Osteoblast (primary cell): ENCODE measurements at places on chromosomes 1 and 21. TPM values are rescaled to one million over a fixed set of nuclear protein-coding genes. Genes with fewer than 3 reads are reported as not detected.

CHAF1B gene
- total RNA-seq, result 1.8 and 2.4 TPM in 2 replicates

CLEC20A gene
- under 0.01 TPM in 1 of 2 replicates, not detected in the other for total RNA-seq

PIGK gene
- total RNA-seq, result 46.3 and 51.3 TPM in 2 replicates

PGLYRP4 gene
- not detected in 2 replicates for total RNA-seq

RNU1-2 gene
- under 0.01 TPM in 1 of 2 replicates, not detected in the other for total RNA-seq

HP1BP3 gene
- total RNA-seq, result 249 and 267 TPM in 2 replicates

PRAMEF8 gene
- under 0.01 TPM in 1 of 2 replicates, not detected in the other for total RNA-seq

ZBTB17 gene
- 25.0 and 29.7 TPM in 2 replicates for total RNA-seq
